Neural crest cell (in vitro differentiated cells): ENCODE measurements at places on chromosomes 11 and 22. TPM values are rescaled to one million over a fixed set of nuclear protein-coding genes. Genes with fewer than 3 reads are reported as not detected.

DNA sequence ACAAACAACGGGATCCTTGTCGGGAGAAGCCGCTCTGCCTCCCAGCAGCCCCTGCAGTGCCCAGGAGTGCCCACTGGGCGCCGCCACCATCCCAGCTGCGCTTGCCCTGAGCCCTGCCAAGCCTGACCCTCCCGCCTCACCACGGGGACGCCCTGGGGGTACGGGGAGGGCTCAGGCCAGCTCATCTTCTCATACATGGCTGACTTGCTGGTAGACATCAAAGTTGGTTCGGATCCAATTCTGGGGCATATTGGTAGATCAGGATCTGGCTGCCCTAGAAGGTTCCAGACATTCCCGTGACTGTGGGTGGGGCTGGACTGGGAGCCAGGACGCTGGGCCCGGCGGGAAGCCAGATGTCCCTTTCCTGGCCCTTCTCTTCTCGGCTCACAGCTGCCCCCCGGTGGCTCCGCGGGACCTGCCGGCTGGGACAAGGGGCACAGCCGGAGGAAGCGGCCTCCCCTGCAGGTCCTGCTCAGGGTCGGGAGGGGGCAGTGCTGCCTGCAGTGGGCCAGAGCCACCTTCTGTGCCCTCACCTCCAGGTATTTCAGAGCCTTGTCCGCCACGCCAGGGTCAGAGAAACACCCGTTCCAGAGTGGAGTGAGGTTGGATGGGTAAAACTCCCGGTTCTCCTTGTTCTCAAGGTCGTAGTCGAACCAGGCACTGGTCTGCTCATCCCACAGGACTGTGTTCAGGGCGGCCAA lies 10.6 kb upstream of the TREH start:
- no peaks in the 10 kb centered on the region for H3K27me3 ChIP-seq
- no peaks in the 10 kb centered on the region for H3K36me3 ChIP-seq
- H3K27ac ChIP-seq, result peak overlapping the region; percentile 97
- peaks cover 29% of the 10 kb centered on the region for H3K4me1 ChIP-seq
- DNase-seq, result peak; percentile 95

- H3K27ac ChIP-seq, result peak overlapping the region; percentile 84
- H3K4me1 ChIP-seq, result peaks cover 85% of the 10 kb centered on the region
- H3K36me3 ChIP-seq, result no peaks in the 10 kb centered on the region
- peaks cover 7% of the 10 kb centered on the region for H3K27me3 ChIP-seq
Observed at GRCh38 chr11:65492637-65493366, 6.0 kb upstream of the MALAT1 start.

DNA sequence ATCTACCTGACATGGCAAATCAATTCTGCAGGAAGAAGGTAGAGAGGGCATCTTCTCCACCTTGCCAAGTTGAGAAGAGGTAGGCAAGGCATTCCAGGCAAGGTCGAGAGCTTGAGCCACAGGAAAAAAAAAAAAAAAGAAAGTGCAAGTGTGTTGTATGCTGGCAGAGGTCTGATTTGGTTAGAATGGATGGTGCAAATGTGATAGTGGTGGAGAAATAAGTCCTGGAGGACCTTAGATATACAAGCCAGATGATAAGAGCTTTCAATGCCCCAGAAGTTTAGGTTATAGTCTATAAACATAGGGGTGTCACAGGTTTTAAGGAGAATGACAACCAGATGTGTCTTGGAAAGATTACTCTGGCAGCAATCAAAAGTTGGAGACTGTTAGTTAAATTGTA lies 1.4 kb downstream of the FBXO3 start:
- H3K36me3 ChIP-seq, result no peaks in the 10 kb centered on the region
- peak overlapping the region; percentile 62 for H3K4me3 ChIP-seq
- H3K27ac ChIP-seq, result no peak overlapping the region
- peaks cover 19% of the 10 kb centered on the region for H3K4me1 ChIP-seq

- no peak overlapping the region for H3K4me3 ChIP-seq
- no peaks in the 10 kb centered on the region for H3K36me3 ChIP-seq
- DNase-seq, result no peak
- H3K27me3 ChIP-seq, result no peaks in the 10 kb centered on the region
- H3K4me1 ChIP-seq, result no peaks in the 10 kb centered on the region
Observed at GRCh38 chr11:81222491-81222890, 1511.2 kb downstream of the FAM181B start.

The TMEM9B gene
- 14.3 and 15.7 TPM in 2 replicates for total RNA-seq

The SHISA8 gene
- 0.19 TPM in 1 of 2 replicates, not detected in the other for total RNA-seq

The DKK3 gene
- 17.6 and 21.0 TPM in 2 replicates for total RNA-seq

The LRRC10B gene
- 2.8 and 2.9 TPM in 2 replicates for total RNA-seq
